ENCODE measurements at places on chromosomes 3 and 15.
A peak's percentile ranks its signal among the peaks of the same experiment; 100 is the strongest.

- DNase-seq, result no peak
Measured at GRCh38 chr15:50872832-50873426, 35.6 kb upstream of the AP4E1 start.

GRCh38 chr15:89785774-89786140, 9.6 kb downstream of the MESP2 start:
- DNase-seq, result no peak

DNA sequence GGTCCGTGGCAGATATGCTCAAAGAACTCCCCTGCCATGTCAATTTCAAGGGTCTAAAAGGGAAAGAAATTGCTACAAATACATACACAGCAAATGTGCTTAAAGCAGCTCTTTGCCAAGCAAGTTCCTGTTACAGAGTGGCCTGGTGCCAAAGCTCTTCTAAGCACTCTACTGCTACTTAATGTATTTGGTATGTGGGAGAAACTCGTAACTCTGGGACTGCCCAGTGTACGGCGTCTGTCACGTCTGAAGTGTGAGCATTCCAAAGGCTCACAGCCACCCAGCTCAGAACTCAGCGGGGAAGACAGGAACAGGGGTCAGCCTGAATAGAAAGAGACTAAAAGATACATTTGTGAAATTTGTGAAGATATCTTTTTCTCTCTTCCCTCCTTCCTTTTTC, 54.6 kb downstream of the RBMS3 start:
- DNase-seq, result no peak

- no peak for DNase-seq
Measured at GRCh38 chr3:17770682-17771081, 28.3 kb upstream of the TBC1D5 start.

DNA sequence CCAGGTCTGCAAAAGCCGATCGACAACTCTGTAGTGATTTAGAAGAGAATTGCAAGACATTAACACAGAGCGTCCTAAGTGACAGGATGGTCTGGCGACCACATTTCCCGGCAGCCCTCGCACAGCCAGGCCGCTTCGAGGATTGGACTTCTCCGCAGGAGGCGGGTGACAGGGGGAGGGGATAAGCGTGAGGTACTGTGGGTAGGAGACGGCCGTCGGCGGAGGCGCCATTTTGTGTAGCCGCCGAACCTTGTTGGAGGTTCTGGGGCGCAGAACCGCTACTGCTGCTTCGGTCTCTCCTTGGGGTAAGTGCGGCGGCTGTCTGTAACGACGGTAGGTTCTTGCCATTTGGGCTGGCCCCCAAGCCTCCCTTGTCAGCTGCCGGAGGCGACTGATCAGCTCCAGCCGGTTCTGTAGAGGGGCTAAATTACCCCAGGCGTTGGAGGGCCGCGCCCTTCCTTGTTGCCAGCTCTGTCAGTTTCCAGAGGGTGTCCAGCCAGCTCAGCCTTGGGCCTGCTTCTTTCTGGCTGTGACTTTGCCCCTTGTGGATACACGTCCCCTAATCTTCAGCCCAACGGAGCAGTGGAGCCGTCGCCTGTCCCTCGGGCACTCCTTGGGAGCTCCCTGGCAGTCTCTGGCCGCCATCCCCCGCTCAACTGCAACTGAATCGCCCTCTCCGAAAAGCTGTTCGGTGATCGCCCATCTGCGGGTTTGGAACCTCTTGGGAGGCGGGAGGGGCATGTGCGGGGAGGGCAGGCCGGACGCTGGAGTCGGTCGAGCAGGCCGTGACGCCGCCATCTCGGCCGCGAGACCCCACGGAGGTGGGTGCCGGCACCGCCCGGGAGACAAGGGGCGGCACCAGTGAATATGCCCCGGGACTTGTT, at the start of gene RBM5:
RBM5 (plus strand) TSS at position 195 of the 884 bp plus-strand sequence. CDS start 1,516 bp downstream, outside the sequence.
- peak; percentile 83 for DNase-seq

GRCh38 chr3:50164984-50165909, 10.1 kb downstream of the SEMA3F start:
- DNase-seq, result no peak

GRCh38 chr3:114452256-114452655, 158.4 kb downstream of the TIGIT start:
- DNase-seq, result no peak

DNA sequence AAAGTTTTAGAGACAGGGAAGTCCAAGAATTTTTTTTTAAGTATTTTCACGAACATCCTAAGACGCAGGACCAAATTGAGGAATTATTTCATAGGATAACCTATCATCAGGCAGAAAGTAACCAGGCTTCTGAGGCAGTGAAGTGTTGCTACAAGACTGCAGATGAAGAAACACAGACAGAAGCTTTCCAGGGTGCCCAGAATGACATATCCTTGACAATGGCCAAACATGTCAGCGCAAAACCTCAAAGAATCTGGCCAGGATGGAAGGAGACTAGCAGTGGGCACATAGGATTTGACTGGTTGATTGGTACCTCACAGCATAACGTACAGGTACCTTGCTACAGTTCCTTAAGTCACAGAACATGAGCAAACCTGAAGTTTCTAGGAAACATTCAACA, 7.5 kb downstream of the ADAMTS9 start:
- DNase-seq, result no peak

DNA sequence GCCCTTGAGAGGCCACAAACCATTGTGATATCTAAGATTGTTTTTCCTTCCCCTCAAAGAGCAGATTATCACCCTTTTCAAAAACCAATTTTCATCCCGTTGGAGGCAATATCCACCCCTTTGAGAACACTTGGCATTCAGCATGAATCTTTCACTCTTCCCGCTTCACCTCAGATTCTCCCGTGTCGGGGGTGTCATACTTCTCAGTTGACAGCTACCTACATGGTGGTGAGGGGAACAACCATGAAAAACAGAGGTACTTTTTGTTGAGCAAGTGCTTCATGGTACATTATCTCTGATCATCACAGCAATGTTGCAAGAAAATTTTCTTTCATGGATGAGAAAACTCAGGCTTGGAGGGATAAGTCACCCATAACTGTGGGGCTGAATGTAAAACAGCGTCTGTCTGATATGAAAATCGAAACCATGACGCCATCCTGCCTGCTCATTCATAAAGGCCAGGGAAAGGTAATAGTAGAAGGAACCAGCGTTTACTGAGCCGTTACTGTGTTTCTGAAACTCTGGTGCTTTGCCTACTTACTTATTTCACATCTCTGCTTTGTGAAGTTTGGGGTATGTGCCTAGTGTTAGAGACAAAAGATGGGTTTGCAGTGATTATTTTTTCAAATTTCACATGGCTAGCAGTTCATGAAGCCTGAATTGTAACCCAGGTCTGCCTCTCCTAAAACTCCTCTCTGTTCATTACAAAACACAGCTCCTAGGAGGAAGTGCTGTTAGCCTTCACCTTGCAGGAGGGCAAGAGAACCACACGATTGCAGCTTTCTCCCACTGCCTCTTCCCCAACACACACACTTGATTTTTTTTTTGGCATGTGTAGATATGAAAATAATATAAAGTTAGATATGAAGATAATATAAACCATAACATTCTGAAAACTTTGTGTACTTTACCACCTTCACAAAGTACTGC, 35.4 kb downstream of the SV2B start:
- no peak for DNase-seq

DNA sequence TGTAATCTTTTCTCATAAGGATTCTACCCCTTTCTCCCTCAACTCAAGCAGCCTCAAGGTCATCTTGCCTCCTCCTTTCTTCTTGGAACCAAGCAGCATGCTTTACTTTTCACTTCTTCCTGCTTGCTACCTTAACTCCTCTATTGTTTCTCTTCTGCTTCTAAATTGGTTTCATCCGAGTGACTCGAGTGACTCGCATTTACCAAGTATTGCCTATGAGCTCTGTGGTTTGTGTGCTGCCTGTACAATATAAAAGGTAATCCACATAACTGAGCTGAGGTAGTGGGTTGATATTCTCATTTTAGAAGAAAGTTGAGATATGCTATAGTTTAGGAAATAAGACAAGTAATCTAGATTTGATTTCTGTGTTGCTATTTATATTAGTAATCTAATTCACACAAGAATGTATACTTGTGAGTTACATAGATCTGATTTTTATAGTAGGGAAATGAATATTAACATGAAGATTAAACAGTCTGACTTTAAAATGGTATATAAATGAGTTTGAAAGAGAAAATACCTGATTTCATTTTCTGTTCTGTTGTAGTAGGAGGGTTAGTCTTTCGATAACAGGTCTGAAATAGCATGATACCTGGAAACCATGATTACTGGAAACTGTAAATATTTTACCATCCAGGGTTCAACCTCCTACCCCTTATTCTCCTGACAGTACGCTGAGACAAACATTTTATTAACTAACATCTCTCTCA, 5.5 kb downstream of the HHLA2 start:
- no peak for DNase-seq

DNA sequence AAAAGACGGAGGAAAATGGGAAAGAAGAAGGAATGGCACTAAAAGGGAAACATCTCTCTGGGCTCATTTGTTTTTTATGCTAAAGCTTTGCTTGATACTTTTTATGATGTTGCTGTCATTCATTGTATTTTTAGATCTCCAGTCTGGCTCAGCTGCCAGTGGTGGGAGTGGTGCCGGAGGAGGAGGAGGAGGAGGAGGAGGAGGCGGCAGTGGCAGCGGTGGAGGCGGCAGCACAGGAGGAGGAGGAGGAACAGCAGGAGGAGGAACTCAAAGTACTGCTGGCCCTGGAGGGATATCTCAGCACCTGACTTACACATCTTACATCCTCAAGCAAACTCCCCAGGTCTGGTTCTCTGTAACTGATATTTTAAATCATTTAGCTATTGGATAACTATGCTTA, 49.6 kb downstream of the MAP6D1 start:
- no peak for DNase-seq

Data from T-helper 9 cell (primary cell).